ENCODE measurements at places on chromosomes 1 and 21.

GRCh38 chr1:151823175-151823574 lies 8.4 kb downstream of the RORC start:
- DNase-seq = no peak

GRCh38 chr1:161994175-161994668 lies 29.4 kb downstream of the OLFML2B start:
- no peak for DNase-seq

DNA sequence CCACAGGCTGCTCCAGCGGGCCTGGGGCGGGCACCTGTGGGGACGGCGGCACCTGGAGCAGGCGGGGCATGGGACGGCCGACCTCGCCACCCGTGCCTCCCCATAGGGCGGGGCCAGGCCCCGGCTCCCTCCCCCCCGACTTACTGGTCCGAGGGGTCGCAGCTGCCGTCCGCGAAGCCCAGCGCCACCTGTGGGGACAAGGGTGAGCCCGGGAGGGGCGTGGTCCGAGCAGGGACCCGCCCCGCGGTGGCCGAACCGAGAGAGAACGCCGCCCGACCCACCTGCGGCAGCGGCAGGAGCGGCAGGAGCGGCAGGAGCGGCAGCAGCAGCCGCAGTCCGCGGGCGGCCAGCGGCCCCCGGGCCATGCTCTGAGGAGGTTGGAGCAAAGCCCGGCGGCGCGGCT lies at the start of gene TMEM52:
TMEM52 (minus strand) TSS at position 379 of the 403 bp plus-strand sequence; CDS start at position 365, 14 bp downstream.
- DNase-seq = no peak

- no peak for DNase-seq
These were observed 451 bp downstream of the ADAMTSL4 start for GRCh38 chr1:150549496-150550221.

GRCh38 chr1:223211323-223211985 lies 68.4 kb upstream of the TLR5 start:
- DNase-seq = no peak

Data from NCI-H226 (cell line).